ENCODE measurements at places on chromosomes 3 and 15.

DNA sequence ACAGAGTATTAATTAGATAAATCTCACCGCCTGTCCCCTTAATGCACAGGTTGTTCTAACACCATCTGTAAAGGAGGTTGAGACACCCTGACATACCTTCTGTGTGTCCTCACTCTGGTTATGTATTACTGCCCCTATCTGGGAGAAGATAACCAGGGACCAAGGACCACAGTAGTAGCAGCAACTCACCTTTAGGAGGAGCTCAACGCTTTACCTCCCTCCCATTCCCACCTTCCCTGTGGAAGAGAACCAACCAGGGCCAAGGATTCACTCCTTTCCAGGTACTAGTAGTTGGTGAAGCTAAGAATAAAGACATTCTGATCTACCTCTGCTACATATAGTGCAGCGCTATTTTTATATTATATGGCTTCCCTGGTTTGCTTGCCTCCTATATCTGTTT lies 232.6 kb downstream of the MEX3B start:
- DNase-seq, result no peak

GRCh38 chr15:63243101-63243500 lies 34.3 kb upstream of the APH1B start:
- DNase-seq, result no peak

- DNase-seq, result no peak
These were observed 6.4 kb downstream of the STRA6 start for GRCh38 chr15:74196175-74196574.

DNA sequence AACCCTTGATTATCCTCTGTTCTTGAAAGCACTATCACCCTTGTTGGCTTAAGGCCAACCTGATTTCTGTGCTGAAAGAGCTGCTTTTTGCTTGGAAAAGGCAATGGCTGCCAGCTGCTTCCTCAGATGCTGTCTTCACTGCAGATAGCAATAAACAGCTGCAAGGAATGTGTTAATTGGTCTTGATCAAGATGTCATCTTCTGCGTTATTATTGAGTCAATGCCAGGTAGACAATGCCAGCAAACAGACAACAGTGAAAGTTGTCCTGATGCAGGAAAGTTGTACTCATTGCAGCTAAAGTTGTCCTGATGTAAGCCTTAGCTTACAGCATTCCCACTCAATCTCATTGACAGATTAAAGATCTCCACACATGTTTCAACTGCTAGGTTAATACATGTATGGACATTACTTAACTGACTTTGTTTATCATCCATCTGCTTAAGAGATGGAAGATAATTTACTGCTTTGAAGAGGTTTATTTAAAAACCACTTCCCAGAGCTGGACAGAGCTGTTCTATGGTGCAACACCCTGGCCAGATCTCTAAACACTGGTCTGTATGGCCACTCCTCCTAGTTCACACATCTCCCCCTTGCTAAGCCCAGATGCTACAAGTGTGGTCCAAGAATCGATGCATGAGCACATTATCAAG lies 251.0 kb upstream of the MCTP2 start:
- no peak for DNase-seq

DNA sequence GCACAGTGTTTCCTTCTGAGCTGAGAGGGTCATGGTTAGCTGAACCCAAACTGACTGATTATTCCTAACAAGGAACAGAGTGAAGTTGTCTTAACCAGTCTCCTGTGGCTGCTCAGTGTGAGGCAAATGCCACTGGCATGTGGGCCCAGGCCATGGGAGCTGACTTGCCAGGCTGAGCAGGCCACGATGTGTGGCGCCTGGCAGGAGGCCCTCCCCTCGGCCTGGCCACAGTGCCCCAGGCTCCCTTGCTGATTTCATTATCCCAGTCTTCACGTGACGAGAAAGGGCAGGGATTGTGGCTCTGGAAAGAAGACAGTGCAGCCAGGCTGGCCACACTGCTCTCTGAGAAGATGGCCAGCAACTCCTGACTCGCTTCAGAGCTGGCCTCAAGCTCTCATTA lies 58.8 kb downstream of the SLCO2A1 start:
- DNase-seq, result no peak

GRCh38 chr3:184643442-184643841 lies 68.4 kb downstream of the MAGEF1 start:
- no peak for DNase-seq

DNA sequence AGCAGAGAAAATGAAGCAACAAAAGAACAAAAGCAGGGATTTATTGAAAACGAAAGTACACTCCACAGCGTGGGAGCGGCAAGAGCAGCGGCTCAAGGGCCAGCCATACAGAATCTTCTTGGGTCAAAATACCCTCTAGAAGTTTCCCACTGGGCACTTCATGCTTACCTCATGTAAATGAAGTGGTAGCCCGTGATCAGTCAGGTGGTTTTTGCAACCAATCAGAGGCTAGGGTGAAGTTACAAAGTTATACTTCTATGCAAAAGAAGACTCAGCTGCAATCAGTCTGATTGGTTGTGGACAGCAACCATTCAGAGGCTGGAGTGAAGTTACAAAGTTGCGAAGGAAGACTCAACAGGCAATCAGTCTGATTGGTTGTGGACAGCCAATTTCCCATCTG lies 37.8 kb upstream of the TRH start:
- DNase-seq, result no peak

GRCh38 chr15:29788433-29789034 lies 33.7 kb downstream of the TJP1 start:
- no peak for DNase-seq

- no peak for DNase-seq
These were observed 18.9 kb upstream of the EXOG start for GRCh38 chr3:38477057-38477820.

DNA sequence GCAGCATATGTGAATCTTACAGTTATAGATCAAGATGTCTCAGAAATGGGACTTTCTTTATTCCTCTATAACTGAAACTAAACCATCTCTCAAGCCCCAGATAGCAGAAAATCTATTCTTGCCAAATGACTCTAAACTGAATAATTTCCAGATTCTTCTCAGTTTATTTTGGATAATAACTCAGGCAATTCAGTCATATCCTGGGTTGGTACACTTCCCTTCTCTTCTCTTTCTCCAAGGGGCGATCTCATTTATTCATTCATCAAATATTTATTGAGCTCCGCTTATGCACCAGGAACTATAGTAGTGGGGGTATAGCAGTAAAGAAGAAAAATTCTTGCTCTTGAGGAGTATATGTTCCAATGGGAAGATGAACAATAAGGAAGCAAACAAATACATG lies 13.5 kb upstream of the PCOLCE2 start:
- DNase-seq, result no peak

DNA sequence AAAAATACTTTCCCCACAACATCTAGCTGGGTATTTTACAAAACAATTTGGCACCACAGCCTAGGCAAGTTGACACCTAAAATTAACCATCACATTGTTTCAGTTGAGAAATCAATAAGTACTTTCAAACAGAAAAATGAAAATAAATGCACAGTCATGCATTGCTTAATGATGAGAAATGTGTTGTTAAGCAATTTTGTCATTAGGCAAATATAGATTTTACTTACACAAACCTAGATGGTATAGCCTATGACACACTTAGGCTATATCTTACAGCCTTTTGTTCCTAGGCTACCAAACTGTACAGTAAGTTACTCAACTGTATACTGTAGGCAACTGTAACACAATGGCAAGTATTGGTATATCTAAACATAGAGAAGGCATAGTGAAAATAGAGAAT lies 608.6 kb upstream of the BCHE start:
- no peak for DNase-seq

DNA sequence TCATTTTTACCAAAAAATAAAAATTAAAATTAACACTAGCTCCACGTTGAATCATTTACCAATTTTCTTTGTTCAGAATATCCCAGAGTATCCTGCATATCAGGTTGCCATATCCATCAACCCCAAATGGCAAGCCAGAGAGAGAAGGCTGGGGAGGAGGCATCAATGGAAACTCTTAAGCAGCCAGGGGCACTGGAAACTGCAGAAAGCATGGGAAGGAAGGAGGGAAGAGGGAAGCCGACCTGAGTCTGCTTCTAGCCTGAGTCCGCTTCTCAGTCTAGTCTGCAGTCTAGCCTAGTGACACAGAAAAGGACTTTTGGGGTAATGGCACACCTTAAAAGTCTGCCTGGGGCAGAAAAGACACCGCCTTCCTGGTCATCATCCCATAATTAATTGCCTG lies 1.6 kb upstream of the MTHFS start:
- DNase-seq, result no peak

DNA sequence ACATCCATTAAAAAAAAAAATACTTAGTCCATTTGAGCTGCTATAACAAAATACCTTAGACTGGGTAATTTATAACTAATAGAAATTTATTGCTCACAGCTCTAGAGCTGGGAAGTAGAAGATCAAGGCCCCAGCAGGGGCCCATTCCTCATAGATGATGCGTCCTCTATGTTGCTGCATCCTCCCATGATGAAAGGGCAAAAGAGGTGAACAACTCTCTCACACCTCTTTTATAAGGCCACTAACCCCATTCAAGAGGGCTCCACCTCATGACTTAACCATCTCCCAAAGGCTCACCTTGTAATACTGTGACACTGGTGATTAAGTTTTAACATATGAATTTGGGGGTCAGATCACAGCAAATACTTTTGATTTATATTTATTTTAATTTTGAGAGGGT lies 3.0 kb upstream of the TLNRD1 start:
- DNase-seq, result no peak

DNA sequence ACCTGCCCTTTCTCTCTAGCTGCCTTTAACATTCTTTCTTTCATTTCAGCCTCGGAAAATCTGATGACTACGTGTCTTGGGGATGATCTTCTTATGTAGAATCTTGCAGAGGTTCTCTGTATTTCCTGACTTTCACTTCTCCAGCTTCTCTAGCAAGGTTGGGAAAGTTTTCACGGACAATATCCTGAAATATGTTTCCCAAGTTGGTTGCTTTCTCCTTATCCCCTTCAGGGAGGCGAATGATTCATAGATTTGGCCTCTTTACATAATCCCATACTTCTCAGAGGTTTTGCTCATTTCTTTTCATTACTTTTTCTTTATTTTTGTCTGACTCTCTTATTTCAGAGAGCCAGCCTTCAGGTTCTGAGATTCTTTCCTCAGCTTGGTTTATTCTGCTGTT lies 62.1 kb upstream of the CCDC54 start:
- no peak for DNase-seq

DNA sequence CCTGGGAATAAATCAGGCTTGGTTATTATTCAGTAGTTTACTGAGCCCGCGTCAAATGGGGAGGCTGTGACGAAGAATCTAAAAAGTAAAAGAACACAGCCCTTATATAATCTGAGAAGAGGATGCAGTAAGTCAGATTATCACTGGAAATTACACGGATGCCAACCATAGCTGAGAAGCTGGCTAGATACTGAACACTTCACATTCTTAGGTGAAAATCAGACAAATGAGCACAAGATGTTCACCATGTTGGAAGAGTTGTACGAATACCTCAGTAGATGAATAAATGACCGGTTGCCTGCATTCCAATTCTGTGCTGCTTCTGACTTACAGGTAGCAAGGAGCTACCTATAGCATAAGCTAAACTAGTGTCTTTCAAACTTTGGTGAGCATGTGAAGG lies 254.3 kb downstream of the THRB start:
- no peak for DNase-seq

All from activated CD8-positive, alpha-beta memory T cell treated with anti-CD3 and anti-CD28 coated beads, Interleukin-2, amount 50 U/mL, for 4 hours (primary cell).